ENCODE measurements at places on chromosomes 7 and 10.

DNA sequence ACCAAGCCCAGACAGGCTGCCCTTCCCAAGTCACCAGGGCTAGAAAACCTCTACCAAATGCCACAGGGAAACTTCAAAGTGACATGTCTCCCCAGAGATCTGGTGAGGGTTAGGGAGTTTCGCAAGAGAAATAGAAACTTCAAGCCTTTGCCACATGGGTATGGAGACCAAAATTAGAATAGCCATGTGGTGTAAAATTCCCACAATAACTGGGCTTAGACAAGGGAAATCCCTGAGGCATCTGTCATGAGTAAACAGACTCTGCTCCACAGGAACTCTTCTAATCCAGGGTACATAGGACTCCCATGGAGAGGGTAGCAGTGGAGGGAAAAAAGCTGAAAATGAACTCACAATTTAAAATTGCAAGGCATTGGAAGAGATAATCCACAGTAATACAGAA lies 14.3 kb downstream of the ADAM12 start:
- peak; percentile 77 for DNase-seq

GRCh38 chr10:13822490-13822889 lies 235.7 kb downstream of the PRPF18 start:
- DNase-seq: no peak

- no peak for DNase-seq
These were observed 16.1 kb upstream of the XPNPEP1 start for GRCh38 chr10:109939315-109939961.

DNA sequence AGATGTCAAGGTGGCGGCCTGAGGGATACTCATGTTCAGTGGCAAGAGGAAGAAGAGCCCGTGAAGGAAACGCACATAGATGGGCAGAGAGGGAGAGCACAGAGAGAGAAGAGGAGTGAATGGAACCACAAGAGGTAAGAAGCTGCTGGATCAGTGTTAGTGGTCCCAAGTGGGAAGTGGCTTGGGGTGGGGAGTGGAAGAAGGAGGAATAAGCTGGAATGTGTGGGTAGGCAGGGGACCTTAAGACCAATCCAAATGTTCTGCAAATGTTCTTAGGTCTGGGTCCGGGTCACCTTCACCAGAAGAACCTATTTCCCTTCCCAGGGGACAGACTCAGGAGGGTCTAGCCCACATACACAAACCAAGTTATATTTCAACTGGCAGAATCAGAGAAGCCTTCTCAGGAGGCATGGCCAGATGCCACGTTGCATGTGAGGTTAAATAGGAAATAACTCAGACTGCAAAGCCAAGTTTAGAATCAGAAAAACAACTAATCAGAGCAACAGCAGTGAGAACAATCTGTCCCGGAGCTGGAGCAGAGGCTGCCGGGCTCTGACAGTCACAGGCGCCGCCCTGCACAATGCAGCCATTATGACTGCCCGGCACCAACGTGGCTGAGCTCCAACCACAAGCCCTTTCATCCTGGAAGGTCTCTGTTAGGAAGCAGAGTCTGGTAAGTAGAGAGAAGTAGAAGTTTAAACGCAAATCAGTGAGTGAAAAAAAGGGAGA lies 78.6 kb upstream of the ARMC3 start:
- DNase-seq: no peak

DNA sequence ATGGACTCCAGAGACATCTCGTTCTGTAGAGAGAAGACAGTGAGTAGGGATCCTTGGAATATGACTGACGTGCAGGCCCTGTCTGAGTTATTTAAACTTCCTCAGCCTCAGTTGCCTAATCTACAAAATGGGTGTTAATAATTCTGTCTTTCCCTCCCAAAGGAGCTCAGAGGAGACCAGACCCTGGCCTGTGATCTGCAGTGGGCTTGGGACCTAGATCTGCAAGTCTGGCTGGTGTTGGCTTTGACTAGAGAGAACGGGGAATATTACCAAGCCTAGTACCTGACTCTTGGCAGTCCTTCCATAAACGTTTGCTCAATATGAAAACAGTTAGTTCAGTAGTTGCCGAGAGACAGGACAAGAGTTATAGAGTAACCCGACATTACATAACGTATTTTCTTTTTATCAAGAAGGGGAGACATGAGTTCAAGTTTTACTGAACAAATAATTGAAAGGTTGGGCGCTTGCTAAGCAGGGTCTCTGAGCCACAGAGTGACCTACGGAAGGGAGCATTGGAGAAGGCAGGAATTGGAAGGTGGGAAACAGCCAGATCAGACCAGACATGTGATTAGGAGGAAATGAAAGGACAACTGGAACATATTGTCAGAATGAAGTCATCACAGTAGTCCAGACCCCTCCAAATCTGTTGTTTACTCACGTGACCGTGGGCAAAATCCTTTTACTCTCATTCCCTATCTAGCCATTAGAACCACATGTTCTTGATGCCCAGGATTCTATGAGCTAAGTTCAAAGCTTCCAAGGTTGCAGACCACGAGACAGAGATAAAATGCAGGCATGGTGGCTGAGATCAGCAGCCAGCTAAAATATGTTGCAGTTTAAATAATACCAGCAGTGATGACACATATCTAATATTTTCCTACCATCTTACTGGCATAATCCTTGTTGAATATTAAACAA lies 10.9 kb upstream of the CYP3A4 start:
- DNase-seq: peak; percentile 8

GRCh38 chr7:106729720-106730385 lies 68.9 kb upstream of the CCDC71L start:
- DNase-seq: no peak

GRCh38 chr7:82410461-82410860 lies 33.1 kb downstream of the CACNA2D1 start:
- DNase-seq: peak; percentile 16

DNA sequence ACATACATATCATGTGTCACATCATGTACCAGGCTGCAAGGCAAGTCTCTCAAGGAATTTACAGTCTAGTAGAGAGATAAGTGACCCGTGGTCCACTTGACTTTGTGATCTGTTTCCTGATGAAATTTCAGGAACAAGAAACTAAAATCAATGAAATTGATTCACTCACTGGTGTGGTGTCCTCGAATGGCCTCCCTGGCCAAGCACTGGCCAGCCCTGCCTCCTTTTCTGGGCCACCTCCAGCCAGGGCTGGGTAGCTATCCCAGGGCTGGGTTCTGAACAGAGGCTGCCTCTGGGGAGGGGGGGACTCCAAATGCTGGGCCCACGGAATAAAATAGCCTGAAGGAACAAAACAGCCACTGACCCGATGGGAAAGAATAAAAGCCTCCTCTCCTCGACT lies 182.2 kb downstream of the HERPUD2 start:
- no peak for DNase-seq

GRCh38 chr10:121965996-121966395 lies 9.0 kb downstream of the NSMCE4A start:
- no peak for DNase-seq

DNA sequence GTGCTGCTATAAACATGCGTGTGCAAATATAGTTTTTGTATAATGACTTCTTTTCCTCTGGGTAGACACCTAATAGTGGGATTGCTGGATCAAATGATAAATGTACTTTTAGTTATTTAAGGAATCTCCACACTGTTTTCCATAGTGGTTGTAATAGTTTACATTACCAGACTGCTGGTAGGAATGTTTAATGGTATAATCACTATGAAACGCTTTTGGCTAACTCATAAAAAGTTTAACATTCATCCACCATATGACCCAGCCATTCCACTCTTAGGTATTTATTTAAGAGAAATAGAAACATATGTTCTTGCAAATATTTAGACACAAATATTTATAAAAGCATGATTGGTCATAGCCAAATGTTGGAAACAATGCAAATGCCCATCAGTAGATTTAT lies 32.1 kb upstream of the TFEC start:
- no peak for DNase-seq

- DNase-seq: no peak
These were observed 10.5 kb downstream of the URGCP start for GRCh38 chr7:43895847-43896415.

DNA sequence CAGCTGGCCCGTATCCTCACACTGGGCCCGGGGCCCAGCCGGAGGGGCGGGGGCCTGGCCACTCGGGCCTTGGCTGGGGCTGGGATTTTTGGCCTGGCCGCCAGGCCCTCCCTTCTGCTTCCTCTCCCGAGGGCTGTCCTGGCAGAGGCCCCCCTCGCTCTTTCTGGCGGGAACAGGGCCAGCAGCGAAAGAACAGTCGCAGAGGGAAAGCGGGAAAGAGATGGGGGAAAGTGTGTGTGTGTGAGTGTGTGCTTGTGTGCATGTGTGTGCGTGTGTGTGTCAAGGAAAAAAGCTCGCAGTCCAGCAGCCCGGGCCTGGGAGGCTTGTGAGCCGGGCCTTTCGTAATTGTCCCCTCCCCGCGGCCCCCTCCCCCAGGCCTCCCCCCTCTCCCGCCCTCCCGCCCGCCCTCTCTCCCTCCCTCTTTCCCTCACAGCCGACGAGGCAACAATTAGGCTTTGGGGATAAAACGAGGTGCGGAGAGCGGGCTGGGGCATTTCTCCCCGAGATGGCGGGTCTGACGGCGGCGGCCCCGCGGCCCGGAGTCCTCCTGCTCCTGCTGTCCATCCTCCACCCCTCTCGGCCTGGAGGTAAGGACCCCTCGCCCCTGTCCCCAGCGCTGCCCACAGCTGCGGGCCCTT lies at the start of gene ELN:
TSS of gene ELN (plus strand) at position 491 of the 638 bp plus-strand sequence. CDS start at position 506, 15 bp downstream.
- no peak for DNase-seq

- no peak for DNase-seq
These were observed 165.9 kb downstream of the CUX1 start for GRCh38 chr7:101983147-101983811.

DNA sequence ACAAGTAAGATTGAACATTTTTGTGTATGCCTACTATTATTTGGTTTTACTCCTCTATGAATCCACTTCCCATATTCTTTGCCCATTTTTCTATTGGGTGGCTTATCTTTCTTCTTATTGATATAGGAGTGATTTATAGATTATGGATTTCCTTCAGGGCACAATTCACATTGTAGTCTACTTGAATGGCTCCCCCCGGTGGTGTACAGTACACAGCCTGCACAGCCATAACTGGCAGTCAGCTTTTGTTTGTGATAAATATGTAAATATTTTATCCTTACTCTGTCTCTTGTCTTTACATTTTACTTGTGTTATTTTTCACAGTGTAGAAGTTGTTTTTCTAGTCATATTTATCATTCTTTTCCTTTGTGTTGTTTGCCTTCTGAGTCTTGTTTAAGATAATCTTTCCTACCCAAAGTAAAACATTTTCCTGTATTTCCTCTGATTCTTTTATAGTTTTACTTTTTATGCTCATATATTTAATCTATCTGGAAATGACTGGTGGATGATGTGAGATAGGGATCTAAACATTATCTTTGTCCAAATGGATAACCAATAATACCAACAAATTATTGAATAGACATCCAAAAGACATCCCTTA lies 23.9 kb upstream of the CALD1 start:
- DNase-seq: peak; percentile 12

GRCh38 chr7:106568680-106569499 lies 92.1 kb downstream of the CCDC71L start:
- DNase-seq: peak; percentile 80

DNA sequence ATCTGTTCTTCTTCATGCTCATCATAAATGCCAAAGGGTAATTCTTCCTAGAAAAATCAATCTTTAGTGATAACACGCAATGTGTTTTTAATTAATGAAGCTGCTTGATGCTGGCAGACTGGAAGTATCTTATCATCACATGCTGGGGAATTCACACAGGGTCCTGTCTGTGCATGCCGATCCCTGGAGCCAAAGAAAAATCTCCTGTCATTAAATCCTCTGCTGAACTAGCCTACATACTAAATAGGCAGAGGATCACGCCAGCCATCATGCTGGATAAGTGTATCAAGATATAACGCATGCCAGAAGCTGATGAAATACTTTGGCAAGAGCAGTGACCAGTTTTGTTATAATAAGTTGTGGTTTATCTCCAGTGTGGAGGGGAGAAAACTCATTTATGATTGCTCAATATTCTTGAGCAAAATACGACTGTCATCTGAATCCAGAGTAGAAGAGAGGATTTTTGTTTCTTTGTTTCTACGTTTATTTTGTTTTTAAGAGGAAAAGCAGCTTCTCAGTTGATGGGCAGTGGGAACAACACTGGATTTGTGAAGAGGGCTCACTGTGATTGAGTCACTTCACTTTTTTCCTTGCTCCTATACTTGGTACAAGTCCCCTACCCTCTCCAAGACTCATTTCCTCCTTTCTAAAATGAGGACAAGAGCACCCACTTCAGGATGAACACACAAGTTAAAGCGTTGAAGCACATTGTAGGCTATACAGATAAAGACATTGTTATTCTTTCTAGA lies 649.1 kb downstream of the TNS3 start:
- DNase-seq: peak; percentile 40

GRCh38 chr7:16747102-16747501 lies 6.5 kb upstream of the TSPAN13 start:
- peak; percentile 89 for DNase-seq

- no peak for DNase-seq
These were observed 74.2 kb downstream of the WAPL start for GRCh38 chr10:86447432-86447831.

DNA sequence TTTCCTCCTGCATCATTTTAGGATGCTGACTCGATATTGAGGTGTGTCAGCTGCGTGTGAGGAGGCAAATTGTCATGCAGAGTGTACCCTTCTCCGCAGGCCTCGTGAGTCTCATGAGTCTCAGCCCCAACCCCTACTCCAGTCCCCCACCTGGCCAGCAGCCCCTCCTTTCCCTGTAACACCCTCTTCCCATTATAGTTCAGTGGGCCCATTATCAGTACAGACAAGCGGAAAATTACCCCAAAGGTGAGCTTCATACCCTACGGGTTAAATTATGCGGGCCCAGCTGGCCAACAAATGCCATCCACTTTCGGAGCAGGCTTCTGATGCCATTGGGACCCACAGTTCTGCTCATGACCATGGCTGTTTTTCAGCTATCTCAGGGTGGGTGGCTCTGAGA lies 25.2 kb downstream of the SFTPD start:
- DNase-seq: no peak

DNA sequence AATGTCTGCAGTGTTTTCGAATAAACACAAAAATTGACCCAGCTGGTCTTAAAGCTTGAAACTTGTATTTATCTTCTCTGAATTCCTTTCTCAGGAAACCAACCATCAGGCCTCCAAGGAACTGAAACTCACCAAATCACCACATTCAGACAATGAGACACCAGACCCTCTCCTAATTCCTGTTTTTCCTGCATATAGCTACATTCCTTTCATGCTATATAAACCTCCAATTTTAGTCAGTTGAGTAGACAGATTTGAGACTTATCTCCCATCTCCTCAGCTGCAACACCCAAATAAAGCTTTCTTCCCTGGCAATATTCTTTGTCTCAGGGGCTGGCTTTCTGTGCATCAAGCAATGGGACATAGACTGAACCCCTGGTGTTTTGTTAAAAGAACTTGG lies 317.0 kb downstream of the CACNA2D1 start:
- DNase-seq: no peak
